ENCODE measurements at places on chromosomes 16 and 17.

DNA sequence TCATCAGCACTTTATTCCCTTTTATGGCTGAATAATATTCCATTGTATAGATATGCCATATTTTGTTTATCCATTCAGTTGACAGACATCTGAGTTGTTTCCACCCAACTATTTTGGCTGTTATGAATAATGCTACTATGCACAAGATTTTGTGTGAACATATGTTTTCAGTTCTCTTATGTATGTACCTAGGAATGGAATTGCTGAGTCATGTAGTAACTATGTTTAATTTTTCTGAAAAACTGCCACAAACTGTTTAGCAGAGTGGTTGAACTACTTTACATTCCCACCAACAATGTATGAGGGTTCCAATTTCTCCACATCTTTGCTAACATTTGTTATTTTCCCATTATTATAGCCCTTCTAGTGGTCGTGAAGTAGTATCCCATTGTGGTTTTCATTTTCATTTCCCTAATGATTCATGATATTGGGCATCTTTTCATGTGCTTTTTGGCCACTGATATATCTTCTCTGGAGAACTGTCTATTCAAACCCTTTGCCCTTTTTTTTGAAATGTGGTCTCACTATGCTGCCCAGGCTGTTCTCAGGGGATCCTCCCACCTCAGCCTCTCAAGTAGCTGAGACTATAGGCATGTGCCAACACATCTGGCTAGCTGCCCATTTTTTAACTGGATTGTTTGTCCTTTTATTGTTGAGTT is 26.3 kb downstream of the SMURF2 start:
- DNase-seq = no peak

- no peak for DNase-seq
These were observed 35.2 kb downstream of the GJC1 start for GRCh38 chr17:44794851-44795413.

GRCh38 chr16:54489225-54490111 is 202.9 kb upstream of the IRX3 start:
- DNase-seq = no peak

DNA sequence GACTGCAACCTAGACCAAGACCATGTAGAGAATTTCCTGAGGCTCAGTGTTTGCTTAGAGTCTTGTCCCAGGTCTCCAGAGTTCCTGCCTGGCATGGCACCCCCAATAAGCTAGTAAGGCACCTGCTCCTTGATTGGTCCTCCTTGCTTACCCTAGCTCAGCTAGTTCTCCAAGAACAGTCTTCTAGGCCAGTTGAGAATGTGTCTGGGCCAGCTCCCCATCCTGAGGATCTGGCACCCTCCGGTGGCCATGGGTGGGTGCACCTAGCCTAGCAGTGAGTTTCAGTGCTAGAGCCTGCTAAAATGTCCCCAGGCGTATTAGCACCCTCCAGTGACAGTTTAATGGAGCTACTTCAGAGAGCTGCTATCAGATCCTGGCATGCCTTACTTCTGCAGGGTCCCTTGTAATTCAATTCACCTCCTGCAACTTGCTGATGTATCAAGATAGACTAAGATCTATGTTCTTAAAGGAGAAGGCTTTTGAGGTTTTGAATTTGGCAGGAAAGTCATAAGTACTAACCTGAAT is 44.4 kb upstream of the MED13 start:
- DNase-seq = peak; percentile 18

DNA sequence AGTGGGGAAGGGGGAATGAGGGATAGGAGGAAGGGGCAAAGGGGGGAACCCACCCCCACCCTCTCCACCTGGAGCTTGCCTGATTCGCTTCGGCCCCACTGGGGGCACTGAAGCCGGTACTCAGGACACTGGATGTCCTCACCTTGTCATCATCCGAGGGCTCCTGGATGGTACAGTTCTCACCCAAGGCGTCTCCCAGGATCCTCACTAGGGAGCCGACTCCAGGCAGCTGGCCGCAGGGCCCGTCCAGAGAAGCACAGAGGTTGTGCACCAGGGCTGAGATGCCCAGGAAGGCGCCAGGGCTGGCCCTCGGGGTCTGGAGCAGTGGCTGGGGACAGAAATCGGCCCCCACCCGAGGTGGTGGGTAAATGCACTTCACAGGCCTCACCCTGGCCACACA is 92.3 kb downstream of the LITAF start:
- no peak for DNase-seq
